ENCODE measurements at places on chromosomes 6 and 20. TPM values are rescaled to one million over a fixed set of nuclear protein-coding genes. Genes with fewer than 3 reads are reported as not detected.

GRCh38 chr20:18138266-18138582 is 561 bp downstream of the KAT14 start:
- no peak for DNase-seq

DNA sequence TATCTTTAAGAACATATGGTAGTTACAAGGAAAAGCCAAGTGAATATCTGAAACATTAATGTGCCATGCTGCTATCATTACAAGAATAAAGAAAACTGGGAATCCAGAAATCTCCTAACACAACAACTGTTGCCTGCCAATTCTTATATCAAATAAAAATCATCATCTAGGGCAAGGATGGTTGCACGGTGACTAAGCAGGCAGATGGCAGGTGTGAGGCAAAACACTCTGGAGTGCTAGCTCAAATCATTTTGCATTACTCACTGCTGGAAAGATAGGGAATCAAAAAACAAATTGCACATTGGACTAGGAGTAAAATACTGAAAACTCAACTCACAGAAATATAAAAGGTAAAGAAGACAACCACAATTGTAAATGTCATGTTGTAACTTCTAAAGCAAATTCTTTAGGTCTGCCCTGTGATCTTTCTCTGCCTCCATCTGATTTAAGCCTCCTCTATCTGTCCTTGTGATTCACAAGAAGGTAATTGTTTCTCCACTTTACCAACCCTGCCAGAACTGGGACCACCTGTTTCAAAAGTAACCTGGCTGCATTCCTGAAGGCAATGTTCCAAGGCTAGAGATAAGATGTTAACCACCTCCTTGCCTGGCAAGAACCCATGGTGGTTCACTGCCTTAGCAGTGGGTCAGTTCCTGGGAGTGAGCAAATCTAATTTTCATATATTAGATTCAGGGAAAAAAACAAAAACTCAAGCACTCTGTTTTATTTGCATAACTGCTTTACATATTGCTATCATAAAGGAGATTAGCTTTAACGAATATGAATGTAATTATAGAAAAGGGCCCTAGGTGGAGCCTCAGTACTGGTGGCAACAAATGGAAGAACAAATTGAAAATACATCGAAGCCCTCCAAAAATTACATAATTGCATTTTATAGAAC is 33.1 kb upstream of the LCA5 start:
- DNase-seq = no peak

Gene ACTR5
- 6.8 TPM for polyA plus RNA-seq

Gene FUCA2
- 68.1 TPM for polyA plus RNA-seq

GRCh38 chr6:3759646-3760232 is 8.2 kb upstream of the PXDC1 start:
- no peak for DNase-seq

Gene ZNF292
- 8.5 TPM for polyA plus RNA-seq

- DNase-seq = no peak
These were observed 231.5 kb upstream of the SUPT3H start for GRCh38 chr6:45609141-45609638.

- DNase-seq = peak; percentile 78
These were observed 176.2 kb downstream of the KIF16B start for GRCh38 chr20:16397086-16397485.

GRCh38 chr6:50390416-50390815 is 322.9 kb upstream of the TFAP2D start:
- no peak for DNase-seq

- DNase-seq = no peak
These were observed 887.7 kb upstream of the MAN1A1 start for GRCh38 chr6:120237221-120237620.

- DNase-seq = no peak
These were observed 60.8 kb upstream of the EPB41L1 start for GRCh38 chr20:36093804-36094145.

GRCh38 chr6:167501831-167502385 is 177.0 kb downstream of the TTLL2 start:
- no peak for DNase-seq

GRCh38 chr6:49772285-49772684 is 14.8 kb downstream of the PGK2 start:
- DNase-seq = no peak

GRCh38 chr6:133551847-133552341 is 310.7 kb downstream of the EYA4 start:
- DNase-seq = peak; percentile 42

DNA sequence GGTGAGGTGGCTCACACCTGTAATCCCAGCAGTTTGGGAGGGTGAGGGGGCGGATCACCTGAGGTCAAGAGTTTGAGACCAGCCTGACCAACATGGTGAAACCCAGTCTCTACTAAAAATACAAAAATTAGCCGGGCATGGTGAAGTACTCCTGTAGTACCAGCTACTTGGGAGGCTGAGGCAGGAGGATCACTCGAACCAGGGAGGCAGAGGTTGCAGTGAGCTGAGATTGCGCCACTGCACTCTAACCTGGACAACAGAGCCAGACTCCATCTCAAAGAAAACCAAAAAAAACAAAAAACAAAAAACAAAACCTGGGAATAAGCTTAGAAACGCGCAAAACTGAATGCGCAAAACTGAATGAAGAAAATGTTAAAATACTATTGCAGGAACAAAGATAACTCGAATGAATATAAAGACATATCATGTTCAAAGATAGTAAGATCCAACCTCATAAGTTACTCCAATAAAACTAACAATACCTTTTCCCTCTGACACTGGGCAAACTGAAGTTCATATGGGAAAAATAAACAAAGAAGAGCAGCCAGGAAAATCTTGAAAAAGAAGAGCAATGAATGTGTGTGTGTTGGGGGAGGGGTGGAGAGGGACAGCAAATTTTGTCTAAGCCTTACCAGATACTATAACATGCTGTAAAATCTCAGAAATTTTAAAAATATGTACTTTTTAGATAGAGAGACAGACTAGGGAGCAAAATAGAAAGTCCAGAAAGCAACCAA is 101.0 kb upstream of the BEND3 start:
- no peak for DNase-seq

DNA sequence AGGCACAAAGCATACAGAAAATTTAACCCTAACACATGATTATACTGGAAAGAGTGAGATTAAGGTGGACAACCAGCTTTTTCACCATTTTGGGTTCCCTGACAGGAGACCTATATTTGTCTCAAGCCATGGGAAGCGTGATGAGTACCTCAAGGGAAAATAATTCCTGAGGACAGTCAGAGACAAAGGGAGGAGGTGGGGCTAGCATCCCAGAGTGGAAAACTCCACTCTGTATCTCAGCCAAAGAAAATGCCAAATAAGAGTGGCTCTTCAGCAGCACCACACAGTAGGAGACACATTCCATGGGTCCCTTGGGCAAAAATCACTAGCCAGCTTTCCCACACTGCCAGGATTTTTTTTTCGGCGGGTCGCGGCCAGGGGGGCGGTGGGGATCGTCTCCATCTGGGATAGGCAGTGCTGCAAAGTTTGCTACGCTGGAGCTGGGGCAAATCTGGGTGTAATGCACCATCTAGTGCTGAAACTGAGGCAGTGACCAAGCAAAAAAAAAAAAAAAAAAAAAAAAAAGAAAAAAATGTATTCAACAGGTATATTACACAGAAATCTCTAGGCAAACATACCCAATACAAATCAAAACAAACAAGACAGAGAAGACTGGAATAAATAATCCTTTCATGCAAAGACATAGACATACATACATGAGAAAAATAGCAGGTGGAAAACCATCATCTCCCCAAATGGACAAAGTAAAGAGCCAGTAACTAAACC is 77.3 kb upstream of the SLC35F1 start:
- DNase-seq = no peak

Gene SIRPB1
- polyA plus RNA-seq = 4.3 TPM

DNA sequence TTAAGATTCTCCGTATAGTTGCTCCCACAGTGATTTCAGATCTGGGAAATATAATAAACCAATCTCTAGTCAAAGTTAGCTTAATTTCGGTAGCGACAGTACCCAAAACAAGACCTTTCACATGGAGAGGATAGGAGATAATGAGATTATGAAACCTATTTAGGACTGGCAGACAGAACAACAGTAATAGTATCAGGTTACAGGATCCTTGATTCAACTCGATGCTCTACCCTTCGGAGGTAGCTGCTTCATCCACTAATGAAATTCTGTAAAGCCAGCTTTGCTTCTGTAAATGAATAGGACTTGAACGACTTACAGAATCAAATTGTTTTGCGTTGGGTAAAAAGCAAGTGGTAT is 534 bp upstream of the AKIRIN2 start:
- DNase-seq = no peak

- DNase-seq = peak; percentile 39
These were observed 98.2 kb upstream of the HDGFL1 start for GRCh38 chr6:22471132-22471690.

Gene B3GALT4
- 7.4 TPM for polyA plus RNA-seq

DNA sequence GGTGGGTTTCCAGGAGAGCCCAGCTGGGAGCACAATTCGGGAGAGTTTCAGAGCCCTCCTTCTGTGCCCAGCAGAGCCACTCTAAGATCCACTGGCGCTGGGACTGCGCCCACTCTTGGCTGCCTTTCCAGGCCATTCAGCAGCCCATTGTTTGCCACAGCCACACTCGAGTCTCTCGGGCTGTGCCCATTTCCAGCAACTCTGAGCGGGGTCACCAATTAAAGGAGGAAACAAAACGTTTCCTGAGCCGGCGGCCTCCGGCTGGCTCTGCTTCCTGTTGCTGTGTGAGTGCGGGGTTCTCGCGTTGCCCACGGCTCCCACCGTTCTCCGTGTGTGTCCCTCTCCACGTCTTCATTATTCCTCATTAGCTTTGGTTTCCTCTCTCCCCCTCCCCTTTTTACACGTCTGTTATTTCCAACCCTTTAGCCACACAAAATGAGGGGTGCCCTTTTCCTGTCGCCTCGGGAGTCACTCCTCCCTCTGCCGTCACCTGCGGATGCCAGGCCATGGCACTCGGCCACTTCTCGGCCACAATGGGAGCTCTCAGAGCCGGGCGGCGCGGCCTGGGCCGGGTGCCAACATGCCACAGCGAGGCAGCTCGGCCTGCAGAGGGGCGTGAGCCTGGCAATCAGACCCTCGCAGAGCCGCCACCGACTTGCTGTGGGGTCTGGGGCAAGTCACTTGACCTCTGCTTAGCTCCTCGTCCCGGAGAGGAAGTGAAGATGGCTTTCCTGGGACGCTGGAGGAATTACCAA is 94.3 kb upstream of the NKX2-2 start:
- no peak for DNase-seq

Gene ECT2L
- 0.05 TPM for polyA plus RNA-seq

GRCh38 chr6:132763269-132763668 is 5.6 kb upstream of the VNN2 start:
- DNase-seq = no peak

Gene MAPK13
- polyA plus RNA-seq = 8.0 TPM

Gene SIRPG
- 0.06 TPM for polyA plus RNA-seq

DNA sequence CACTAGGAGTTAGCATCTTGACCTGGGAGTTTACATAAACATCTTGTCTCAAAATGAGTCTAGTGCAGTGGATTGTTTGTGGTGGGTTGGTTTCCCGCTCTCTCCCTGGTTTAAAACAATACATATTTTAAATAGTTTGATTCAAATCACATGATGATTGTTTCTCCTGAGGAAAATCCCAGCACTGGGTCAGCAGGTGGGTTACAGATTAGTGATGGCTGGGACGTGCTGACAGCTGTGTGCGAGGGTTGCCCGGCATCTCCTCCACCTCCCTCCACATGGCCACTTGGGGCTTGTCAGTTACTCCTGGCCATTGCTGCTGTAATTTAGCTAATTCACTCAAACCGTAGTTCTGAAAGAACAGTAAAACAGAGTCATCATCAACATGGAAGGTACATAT is 306.4 kb upstream of the CITED2 start:
- no peak for DNase-seq

DNA sequence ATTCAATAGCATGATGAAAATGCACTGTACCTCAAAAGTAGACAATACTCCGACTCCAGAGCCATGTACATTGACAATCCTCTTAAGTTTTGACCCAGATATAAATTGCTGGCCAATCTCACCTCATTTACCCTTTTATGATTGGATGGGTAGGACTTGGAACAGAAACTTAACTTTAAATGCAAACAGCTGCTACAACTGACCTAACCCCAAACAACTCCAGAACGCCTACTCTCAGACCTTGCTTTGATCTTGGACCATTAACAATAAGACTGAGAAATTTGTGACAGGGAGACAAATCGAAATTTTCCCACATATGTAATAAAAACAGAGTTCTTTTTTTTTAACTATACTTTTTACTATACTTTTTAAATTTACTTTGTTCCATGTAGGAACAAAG is 200.5 kb upstream of the MCHR2 start:
- no peak for DNase-seq

DNA sequence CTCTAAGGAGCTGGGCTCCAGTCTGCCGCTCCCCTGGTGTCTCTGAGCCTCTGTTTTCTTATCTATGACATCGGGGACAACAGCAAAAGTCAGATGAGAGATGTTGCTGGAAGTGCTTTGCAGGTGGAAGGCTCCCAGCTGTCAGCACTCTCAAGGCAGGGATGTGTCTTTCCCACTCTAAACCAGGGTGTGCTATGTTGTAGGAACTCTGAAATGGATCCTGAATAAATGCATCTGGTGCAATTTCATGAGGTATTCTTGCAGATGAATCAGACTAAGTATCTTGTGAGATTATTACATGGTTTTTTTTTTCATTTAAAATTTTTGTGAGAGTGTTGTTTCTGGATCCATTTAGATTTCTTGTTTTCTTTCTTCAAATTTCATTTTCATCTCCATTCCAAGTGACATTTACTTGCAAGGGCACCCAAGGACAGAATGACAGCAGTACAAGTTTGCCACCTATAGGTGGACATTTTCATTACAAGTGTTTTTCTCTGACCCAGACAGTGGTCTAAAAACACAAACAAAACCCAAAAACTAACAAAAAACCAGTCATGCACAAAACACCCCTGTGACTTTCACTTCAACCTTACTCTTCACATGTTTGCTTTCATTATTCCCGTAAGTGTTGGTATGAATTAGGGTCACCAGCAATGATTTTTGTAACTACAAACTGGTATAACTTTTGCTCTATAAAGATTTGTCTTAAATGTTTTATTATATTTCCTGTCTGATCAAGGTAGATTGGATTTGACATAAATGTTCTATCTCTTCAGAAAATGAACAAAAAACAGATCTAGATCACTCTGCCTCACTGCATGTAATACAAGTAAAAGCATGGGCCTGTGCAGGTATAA is 14.7 kb upstream of the SIM1 start:
- DNase-seq = no peak

DNA sequence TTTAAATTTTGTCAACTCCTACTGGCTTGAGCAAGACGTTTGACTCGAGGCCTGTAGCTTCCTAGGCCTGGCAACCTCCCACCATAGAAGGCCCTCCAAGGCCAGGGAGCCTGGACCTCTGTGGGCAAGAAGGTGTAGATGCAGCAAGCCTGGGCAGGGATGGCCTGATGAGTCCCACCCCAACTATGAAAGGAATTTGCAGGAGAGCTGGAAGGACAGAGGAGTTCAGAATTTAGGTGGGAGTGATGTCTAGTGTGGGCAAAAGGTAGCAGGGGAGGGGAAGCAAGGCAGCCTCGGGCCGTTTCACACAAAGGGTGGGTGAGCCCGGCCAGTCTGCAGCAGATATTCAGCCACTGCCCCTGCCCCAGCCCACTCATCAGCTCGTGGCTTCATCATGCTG is 245.2 kb downstream of the CDH26 start:
- no peak for DNase-seq

GRCh38 chr6:154565331-154565730 is 54.8 kb upstream of the CNKSR3 start:
- DNase-seq = no peak

Gene LRRN4
- 0.33 TPM for polyA plus RNA-seq

Gene MYB
- 1.0 TPM for polyA plus RNA-seq

GRCh38 chr6:2753110-2753489 is 2.4 kb upstream of the MYLK4 start:
- no peak for DNase-seq

Gene ZNF391
- polyA plus RNA-seq = 3.6 TPM
